ENCODE measurements at places on chromosomes 6 and 20.

- no peak for DNase-seq
Measured at GRCh38 chr20:44288252-44288651, 22.8 kb downstream of the FITM2 start.

DNA sequence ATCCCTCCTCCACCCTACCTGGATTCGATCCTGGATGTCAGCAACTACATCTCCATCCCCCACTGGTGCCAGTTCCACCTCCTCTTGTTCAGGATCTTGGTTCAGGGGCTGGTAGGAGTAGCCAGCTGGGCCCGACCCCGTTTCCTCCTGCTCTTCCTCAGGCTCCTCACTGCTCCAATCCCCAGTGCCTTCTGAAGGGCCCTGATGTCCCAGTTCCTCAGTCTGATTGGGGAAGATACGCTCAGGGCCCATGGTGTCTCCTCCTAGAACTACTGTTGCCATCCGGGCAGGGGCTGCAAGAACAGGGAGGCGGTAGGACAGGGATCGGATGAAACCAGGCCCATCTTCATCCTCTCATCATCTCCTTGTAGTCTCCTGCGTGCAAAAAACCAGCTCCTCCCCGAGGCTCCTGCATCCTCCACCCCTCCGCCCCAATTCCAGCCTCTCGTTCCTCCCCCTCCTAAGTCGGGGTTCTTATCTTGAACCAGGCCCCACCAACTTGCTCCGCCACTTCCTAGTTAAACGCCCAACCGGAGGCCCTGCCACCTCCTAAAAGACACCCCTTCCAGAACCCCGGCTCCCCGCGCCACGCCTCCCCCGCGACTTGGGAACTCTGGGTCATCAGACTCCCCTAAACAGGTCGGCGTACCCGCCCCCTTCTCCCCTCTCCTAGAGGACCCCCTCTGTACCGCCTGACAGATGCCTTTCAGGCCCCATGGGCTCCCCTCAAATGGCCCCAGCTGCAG, 476 bp downstream of the MEA1 start:
- no peak for DNase-seq

DNA sequence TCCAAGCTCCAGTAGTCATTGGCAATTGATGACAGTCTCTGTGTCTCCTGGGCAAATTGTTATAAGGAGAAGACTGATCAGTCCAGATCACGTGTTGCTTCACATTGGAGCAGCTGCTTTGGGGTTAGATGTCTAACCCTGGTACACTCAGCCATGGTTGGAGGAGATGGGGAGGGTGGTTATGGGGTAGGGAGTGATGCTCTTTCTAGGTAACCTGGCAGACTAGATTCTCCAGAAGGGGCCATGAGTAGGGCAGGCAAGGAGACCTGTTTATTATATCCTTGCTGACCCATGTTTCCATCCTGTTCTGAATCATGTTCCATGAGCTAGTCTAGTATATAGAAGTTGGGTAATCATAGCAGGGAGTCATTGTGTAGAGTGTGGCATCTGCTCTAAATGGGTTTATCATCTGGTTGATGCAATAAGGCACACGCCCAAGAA, 50.8 kb upstream of the BACH2 start:
- DNase-seq: no peak

DNA sequence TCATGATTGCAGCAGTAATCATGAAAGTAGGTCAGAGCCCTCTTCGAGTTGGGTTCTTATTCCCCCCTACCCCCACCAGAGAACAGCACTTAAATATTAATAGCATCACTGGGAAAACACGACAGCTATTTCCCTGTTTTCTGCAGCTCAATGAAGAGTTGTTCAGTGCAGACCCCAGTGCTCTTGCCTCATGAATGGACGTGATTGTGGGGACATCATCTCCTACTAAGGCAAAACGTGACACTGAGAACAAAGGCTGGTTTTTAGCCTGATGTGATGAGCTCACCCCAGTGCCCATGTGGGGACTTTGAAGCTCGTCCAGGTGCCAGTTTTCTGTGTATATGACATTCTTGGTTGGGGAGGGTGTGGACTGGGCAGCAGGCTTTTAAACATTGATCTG, 105.9 kb downstream of the SLC35F1 start:
- DNase-seq: no peak

DNA sequence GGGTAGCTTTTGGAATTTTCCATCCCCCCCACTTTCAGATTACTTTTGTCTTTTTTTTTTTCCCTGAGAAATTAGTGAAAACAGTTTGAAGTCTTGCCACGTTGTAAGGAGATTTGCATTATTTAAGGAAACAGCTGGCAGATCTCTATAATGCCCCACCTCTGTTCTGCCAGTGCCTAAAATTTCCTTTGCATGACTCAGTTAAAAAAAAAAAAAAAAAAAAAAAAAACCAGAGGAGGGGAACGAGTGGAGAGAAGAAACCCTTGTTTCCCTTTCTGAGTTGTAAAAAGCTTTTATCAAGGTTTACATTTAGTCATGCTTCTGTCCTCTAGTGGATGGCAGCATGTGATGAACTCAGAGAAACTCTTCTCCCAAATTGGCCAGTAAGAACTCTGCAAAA, 33.5 kb downstream of the CARMIL1 start:
- no peak for DNase-seq

GRCh38 chr20:2599288-2600006, 53.0 kb upstream of the NOP56 start:
- DNase-seq: no peak

- DNase-seq: no peak
Measured at GRCh38 chr20:36394340-36394965, 88.3 kb downstream of the DLGAP4 start.

GRCh38 chr6:122800906-122801305, 11.8 kb downstream of the SMPDL3A start:
- no peak for DNase-seq

- no peak for DNase-seq
Measured at GRCh38 chr20:4472906-4473305, 248.8 kb upstream of the PRND start.

GRCh38 chr6:42774201-42774600, 7.7 kb upstream of the BICRAL start:
- DNase-seq: no peak

- DNase-seq: no peak
Measured at GRCh38 chr6:124723671-124724070, 238.6 kb upstream of the RNF217 start.

DNA sequence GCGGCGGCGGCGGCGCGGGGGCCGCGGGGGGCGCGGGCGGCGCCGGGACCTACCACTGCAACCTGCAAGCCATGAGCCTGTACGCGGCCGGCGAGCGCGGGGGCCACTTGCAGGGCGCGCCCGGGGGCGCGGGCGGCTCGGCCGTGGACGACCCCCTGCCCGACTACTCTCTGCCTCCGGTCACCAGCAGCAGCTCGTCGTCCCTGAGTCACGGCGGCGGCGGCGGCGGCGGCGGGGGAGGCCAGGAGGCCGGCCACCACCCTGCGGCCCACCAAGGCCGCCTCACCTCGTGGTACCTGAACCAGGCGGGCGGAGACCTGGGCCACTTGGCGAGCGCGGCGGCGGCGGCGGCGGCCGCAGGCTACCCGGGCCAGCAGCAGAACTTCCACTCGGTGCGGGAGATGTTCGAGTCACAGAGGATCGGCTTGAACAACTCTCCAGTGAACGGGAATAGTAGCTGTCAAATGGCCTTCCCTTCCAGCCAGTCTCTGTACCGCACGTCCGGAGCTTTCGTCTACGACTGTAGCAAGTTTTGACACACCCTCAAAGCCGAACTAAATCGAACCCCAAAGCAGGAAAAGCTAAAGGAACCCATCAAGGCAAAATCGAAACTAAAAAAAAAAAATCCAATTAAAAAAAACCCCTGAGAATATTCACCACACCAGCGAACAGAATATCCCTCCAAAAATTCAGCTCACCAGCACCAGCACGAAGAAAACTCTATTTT, 2.0 kb downstream of the FOXC1 start:
- DNase-seq: no peak

DNA sequence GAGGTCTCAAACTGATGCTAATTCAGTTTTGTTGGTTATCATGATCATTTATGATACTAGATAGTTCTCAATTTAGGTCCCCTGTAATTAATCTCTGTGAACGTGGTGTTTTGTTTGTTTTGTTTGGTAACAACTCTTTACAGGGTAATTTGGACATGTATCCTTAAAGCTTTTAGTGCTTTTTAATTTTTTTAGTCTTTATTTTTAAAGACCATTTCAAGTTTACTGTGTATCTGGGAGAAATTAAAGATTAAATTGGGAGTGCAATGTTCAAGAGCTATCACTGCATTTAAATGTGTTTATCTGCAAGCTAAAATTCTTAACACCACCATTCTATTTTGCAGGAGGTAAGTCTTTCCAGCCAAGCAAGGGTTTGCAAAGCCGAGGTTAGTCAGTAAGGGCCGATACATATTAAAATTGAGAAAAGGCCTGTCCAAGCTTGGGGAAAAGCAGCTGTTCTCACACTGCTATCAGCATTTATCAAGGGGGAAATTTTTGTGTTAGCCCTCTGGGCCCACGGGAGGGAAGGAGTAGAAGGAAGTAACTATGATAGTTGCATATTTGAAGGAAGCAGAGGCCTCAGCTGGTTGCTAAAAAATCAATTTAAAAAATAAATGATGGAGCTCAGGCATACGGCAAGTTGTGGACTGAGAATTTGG, 59.3 kb upstream of the ZNF217 start:
- DNase-seq: no peak

All from NCI-H2081 treated with DMSO at 0.1 percent for 48 hours (cell line).